ENCODE measurements at places on chromosomes 7 and 10. TPM values are rescaled to one million over a fixed set of nuclear protein-coding genes. Genes with fewer than 3 reads are reported as not detected.

The UPK3B gene
- polyA plus RNA-seq = 0.13 TPM

The CCDC7 gene
- polyA plus RNA-seq = 5.8 TPM

The ARHGEF35 gene
- polyA plus RNA-seq = 5.7 TPM

The SFTPD gene
- not detected for polyA plus RNA-seq

The SEMA4G gene
- polyA plus RNA-seq = not detected

The PCDH15 gene
- not detected for polyA plus RNA-seq

The COL1A2 gene
- polyA plus RNA-seq = not detected

The SLC18A3 gene
- not detected for polyA plus RNA-seq

The STK32C gene
- polyA plus RNA-seq = 9.5 TPM

DNA sequence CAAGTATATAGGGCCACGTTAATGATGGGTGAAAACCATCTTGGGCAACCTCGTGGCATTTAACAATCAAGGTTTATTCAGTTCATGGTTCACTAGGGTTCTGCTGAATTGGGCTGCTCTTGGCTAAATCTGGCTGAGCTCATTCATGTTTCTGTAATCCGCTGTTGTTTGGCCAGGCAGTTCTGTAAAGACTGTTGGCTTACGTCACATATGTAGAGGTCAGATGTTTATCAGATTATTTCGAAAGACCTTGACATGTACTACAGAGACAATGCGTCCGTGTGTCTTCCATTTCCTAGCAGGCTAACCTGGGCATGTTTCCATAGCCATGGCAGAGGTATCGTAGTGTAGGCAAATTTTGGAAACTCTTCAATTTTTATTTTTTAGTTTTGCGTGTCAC is 190.0 kb upstream of the ZWINT start:
- no peaks in the 10 kb centered on the region for H3K27me3 ChIP-seq
- H3K36me3 ChIP-seq = no peaks in the 10 kb centered on the region
- no peaks in the 10 kb centered on the region for H3K4me1 ChIP-seq
- H3K4me3 ChIP-seq = no peak overlapping the region

DNA sequence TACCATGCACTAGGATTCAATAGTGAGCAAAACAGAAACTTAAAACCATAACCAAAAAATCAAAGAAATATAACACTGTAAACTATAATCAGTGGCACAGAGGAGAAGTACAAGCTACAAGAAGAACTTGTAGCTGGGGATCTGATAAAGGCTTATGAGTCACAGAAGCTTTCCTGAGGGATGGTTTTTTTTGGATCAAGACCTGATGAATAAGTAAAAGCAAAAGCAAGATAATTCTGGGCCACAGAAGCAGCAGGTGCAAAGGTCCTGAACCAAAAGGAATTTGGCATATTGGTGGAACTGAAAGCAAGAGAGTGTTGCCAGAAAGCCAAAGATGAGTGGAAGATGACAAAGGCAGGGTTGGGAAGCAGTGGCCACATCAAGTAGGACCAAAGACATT is 37.4 kb upstream of the BET1 start:
- H3K4me1 ChIP-seq = peaks cover 8% of the 10 kb centered on the region
- no peaks in the 10 kb centered on the region for H3K27me3 ChIP-seq
- H3K36me3 ChIP-seq = peaks cover 6% of the 10 kb centered on the region
- no peak for DNase-seq

GRCh38 chr10:101545898-101546297 is 42.2 kb downstream of the POLL start:
- peaks cover 21% of the 10 kb centered on the region for H3K36me3 ChIP-seq
- no peak for DNase-seq
- H3K4me3 ChIP-seq = no peak overlapping the region
- no peaks in the 10 kb centered on the region for H3K27me3 ChIP-seq
- no peak overlapping the region for H3K27ac ChIP-seq

- peaks cover 5% of the 10 kb centered on the region for H3K36me3 ChIP-seq
- H3K27ac ChIP-seq = no peak overlapping the region
- peaks cover 12% of the 10 kb centered on the region for H3K4me1 ChIP-seq
- H3K27me3 ChIP-seq = peaks cover 17% of the 10 kb centered on the region
- no peak overlapping the region for H3K4me3 ChIP-seq
- DNase-seq = no peak
Measured at GRCh38 chr10:33087152-33087551, 129.1 kb upstream of the ITGB1 start.

- no peak overlapping the region for H3K27ac ChIP-seq
- no peaks in the 10 kb centered on the region for H3K4me1 ChIP-seq
Measured at GRCh38 chr7:25578991-25579777, 350.9 kb upstream of the NPVF start.

DNA sequence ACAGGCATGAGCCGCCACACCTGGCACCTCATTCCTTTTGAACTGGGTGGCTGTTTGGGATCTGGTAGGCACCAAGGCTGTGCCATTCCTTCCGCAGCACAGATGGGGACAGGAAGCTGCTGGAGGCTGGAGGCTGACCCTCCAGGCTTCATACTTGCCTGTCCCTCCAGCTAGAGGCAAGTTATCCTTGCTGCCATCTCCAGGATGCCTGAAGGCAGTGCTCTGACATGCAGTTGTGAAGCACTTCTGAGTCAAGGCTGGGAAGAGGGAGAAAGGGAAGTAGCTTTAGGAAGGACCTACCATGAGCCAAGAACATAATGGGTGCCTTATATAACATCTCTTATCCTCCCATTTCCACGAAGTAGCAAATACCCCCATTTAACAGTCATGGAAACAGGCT is 9.5 kb downstream of the MARVELD1 start:
- no peak overlapping the region for H3K4me3 ChIP-seq
- no peak for DNase-seq
- H3K4me1 ChIP-seq = no peaks in the 10 kb centered on the region
- peaks cover 19% of the 10 kb centered on the region for H3K27me3 ChIP-seq
- no peak overlapping the region for H3K27ac ChIP-seq

DNA sequence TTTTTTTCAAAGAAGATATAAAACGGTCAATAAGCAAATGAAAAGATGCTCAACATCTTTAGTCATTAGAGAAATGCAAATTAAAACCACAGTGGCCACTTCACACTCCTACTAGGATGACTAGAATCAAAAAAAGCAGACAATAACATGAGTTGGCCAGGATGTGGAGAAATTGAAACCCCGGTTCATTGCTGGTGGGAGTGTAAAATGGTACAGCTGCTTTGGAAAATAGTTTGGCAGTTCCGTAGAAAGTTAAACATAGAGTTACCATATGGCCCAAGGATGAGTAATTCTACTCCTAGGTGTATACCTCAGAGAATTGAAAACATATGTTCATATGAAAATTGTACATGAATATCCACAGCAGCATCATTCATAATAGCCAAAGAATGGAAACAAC is 573.3 kb downstream of the GALNT17 start:
- no peaks in the 10 kb centered on the region for H3K4me1 ChIP-seq
- H3K27ac ChIP-seq = no peak overlapping the region
- DNase-seq = no peak

- no peaks in the 10 kb centered on the region for H3K27me3 ChIP-seq
- no peaks in the 10 kb centered on the region for H3K4me1 ChIP-seq
- no peaks in the 10 kb centered on the region for H3K36me3 ChIP-seq
- H3K27ac ChIP-seq = no peak overlapping the region
- DNase-seq = no peak
- H3K4me3 ChIP-seq = no peak overlapping the region
Measured at GRCh38 chr10:66678521-66678920, 247.3 kb upstream of the LRRTM3 start.

DNA sequence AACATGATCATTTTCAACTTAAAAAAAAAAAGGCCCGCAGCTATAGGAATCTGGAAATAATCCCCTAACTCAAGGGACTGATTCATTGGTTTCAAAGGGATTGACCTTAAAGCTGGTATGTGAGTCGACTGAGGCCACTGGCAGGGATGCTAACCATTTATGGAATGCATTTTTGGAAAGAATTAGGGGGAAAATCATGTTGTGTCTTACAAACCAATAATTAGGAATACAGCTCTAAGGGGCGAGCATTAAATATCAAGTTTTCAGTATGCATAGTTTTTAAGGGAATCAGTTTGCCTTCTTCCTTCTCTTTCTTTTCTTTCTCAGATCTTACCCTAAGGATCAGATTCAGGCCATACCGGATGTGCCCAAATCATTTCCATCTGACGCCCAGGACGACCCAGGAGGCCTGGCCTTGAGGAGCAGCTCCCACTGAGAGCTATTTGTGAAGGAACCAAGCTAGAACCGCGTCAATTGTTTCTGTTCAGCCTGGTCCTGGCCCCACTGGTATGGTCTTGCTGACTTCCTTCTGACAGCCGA is 48.7 kb downstream of the BPGM start:
- peaks cover 19% of the 10 kb centered on the region for H3K27me3 ChIP-seq
- no peak for DNase-seq
- no peaks in the 10 kb centered on the region for H3K36me3 ChIP-seq
- no peak overlapping the region for H3K4me3 ChIP-seq
- H3K27ac ChIP-seq = no peak overlapping the region

GRCh38 chr10:17073725-17074540 is 55.7 kb downstream of the CUBN start:
- H3K4me1 ChIP-seq = no peaks in the 10 kb centered on the region
- H3K27ac ChIP-seq = no peak overlapping the region

DNA sequence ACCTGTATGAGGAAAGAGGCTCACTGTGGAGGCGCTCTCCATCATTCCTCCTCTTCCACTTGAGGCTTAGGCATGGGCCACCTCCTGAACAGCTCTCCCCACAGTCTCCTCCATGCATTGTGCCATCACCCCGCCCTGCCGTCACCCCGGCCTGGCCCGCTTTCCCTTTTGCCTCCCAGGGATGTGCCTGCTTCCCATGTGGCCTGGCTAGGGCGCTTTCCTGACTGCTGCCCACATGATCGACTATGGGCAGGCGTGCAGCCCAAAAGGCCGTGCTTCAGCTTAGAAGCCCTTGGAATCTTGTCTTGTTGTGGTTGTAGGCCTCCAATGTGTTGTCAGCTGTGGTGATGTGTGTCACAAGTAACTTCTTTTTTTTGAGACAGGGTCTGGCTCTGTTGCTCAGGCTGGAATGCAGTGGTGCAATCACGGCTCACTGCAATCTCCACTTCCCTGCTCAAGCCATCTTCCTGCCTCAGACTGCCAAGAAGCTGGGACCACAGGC is 1.8 kb upstream of the ACTR3C start:
- H3K27me3 ChIP-seq = no peaks in the 10 kb centered on the region
- no peak overlapping the region for H3K27ac ChIP-seq
- H3K36me3 ChIP-seq = peaks cover 9% of the 10 kb centered on the region
- peaks cover 42% of the 10 kb centered on the region for H3K4me1 ChIP-seq

DNA sequence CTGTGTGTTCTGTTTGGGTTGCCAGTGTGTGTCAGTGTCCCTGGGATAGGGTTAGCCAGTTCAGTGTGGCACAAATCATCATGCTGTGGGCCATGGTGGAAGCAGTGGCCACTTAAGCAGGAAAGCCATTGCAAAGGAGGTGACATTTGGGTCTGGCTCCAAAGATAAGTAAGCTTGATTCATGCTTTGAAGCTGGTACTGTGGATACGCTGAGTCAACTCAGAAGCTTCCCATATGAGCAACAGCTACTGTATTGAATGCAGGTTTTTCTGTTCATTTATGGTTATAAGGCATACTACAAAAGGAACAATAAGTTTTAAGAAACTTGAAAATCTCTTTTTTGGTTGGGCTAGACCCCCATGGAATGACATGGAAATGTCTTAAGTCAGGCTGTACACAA is 143.1 kb downstream of the BMPER start:
- no peaks in the 10 kb centered on the region for H3K4me1 ChIP-seq
- no peak overlapping the region for H3K4me3 ChIP-seq
- no peaks in the 10 kb centered on the region for H3K36me3 ChIP-seq
- no peak overlapping the region for H3K27ac ChIP-seq

GRCh38 chr10:132142396-132143161 is 44.2 kb upstream of the DPYSL4 start:
- no peak overlapping the region for H3K27ac ChIP-seq
- H3K36me3 ChIP-seq = no peaks in the 10 kb centered on the region
- H3K4me1 ChIP-seq = no peaks in the 10 kb centered on the region
- peak; percentile 26 for DNase-seq
- peaks cover 8% of the 10 kb centered on the region for H3K27me3 ChIP-seq

GRCh38 chr10:127922675-127923366 is 15.9 kb downstream of the PTPRE start:
- no peaks in the 10 kb centered on the region for H3K36me3 ChIP-seq
- no peaks in the 10 kb centered on the region for H3K27me3 ChIP-seq
- peaks cover 14% of the 10 kb centered on the region for H3K4me1 ChIP-seq

DNA sequence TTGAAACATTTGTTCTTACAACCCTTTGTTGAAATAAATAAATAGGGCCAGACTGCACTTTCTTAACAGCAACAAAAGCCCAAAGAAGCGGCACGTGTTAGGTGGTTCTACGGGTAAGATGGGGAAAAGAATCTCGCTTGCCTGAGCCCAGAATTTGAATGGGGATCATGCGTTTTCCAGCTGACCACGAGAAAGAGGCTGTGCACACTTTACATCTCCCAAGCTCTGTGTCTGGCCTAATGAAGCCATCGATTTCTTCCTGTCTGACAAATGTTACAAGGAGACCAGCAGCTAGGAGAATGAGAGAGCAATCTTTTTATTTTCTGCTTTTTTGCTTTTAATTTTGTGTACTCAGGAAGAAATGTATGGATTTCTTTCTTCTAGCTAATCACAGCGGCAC is 52.2 kb downstream of the FRMD4A start:
- H3K36me3 ChIP-seq = no peaks in the 10 kb centered on the region
- H3K27ac ChIP-seq = no peak overlapping the region
- H3K4me1 ChIP-seq = no peaks in the 10 kb centered on the region
- peaks cover 14% of the 10 kb centered on the region for H3K27me3 ChIP-seq
- H3K4me3 ChIP-seq = no peak overlapping the region

DNA sequence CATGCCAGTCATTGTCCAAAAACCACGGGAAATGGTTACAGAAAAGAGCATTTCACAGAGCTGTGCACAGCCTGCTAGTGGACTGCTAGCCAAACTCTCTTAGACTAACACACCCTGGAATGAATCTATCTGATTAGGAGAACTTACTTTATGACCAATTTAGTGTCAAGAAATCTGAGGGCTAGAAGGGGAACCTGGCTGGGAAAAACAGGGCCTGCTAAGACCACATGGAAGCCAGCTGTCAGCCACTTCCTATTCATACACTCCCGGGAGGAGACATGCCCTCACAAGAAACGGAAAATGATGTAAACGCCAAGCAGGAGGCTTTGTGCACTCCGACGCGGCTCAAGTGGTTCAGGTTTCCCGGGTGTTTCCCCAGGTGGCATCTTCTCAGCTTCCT is 54.8 kb downstream of the MPP7 start:
- peaks cover 4% of the 10 kb centered on the region for H3K4me1 ChIP-seq
- peaks cover 9% of the 10 kb centered on the region for H3K27me3 ChIP-seq
- H3K36me3 ChIP-seq = peaks cover 11% of the 10 kb centered on the region
- DNase-seq = no peak

DNA sequence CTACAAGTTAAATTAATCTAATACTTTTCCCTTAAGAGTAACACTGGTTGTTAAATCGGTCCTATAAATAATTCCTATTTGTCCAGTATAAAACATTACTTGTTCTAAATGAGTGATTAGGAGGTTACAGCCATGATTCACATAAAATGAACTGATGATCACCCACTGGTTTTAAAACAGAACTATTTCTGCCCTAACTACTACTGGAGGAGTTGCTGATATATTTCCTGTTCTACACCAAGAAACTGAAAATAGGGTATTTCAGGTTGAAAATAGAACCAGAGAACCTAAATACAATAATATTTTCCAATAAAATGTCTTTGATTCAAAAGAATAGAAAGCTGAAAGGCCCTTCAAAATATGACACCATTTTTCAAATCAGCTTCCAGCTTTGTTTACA is 30.9 kb downstream of the DNAJC1 start:
- H3K27ac ChIP-seq = no peak overlapping the region
- no peak for DNase-seq
- peaks cover under 1% of the 10 kb centered on the region for H3K4me1 ChIP-seq
- peaks cover under 1% of the 10 kb centered on the region for H3K36me3 ChIP-seq
- H3K27me3 ChIP-seq = no peaks in the 10 kb centered on the region

- peaks cover 11% of the 10 kb centered on the region for H3K27me3 ChIP-seq
- no peak overlapping the region for H3K27ac ChIP-seq
- H3K4me3 ChIP-seq = no peak overlapping the region
- no peaks in the 10 kb centered on the region for H3K36me3 ChIP-seq
- peaks cover 12% of the 10 kb centered on the region for H3K4me1 ChIP-seq
Measured at GRCh38 chr7:74475243-74475986, 21.7 kb downstream of the GTF2IRD1 start.
